ENCODE measurements at places on chromosomes 2 and 18.

GRCh38 chr2:136049011-136049742, 63.8 kb upstream of the DARS1 start:
- no peak for DNase-seq

DNA sequence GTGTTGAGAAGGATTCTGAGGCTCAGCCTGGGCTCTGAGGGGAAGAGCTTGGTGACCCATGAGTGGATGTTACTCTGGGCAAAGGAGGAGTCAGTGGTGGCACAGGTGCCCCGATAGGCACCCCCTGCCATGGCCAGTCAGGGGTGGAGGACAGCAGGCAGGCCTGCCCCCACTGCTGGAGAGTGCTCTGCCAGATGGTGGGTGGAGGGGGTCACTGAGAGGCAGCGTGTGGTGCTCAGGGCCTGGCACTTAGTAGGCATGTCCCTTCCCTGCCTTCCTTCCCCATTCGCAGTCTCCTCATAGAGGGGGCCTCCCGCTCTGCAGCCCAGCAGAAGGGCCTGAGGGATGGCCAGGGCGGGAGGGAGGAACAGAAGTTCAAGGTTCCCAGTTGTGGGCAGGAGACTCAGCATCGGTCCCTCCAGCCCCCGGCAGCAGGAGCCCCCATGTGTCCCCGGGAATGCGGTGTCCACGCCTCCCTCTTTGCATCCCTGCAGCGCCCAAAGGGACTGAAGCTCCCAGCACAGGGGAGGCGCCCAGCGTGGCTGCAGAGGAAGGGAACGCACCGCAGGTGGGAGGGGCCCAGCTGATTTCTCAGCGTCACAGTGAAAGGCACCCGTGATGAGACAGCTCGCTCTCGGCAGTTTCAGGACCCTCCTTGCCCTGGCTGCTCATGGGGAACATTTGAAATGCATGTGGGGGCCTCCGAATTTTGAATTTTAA, 5.7 kb upstream of the SNED1 start:
- no peak for DNase-seq

DNA sequence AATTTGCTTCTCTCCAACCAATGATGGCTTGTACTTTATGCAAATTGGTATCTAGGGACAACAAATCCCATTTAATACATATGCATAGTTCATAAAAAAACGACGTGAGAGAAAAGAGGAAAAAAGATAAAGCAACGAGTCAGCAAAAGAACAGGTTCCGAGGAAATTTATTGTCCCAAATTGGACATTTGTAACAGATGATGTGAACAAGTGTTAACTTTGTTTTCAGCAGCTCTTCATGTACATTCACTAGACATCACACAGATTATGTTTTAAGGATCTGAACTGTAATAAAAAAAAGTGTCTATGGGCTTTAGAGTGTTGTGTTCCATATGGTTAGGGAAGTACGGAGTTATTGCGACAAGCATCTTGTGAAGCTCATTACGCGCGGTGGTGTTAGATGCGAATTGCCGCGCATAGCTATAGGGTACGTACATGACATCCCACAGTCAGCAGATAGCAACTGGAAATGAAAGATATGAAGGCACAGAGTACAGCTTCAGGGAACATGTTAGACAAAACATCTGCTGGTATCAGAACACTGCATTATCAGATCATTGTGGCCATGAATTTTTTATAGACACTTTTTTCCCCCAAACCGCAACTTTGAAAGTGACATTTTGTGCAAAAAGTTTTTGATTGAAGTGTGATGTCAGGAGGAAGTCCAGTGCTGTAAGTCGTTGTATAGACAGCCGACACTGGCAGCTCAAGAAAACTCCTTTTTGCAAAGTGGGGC, 1073.1 kb upstream of the FANCL start:
- DNase-seq, result no peak

DNA sequence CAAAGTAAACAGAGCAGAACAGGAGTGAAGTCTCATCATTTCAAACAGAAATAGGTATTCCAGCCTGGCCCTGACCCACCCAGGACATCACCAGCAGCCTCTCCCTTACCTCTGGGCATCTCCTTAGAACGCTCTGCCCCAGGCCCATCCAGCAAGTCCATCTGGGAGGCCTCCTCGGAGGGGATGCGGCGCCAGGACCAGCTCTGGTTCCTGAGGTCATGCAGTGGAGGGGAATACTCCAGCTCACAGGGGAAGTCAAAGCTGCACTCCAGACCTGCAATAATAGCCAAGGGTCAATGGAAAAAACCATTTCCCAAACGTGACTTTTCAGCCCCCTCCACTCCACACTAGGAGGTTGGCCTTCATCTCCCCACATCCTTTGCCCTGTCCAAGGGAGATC, 226.6 kb downstream of the ALK start:
- DNase-seq, result no peak

DNA sequence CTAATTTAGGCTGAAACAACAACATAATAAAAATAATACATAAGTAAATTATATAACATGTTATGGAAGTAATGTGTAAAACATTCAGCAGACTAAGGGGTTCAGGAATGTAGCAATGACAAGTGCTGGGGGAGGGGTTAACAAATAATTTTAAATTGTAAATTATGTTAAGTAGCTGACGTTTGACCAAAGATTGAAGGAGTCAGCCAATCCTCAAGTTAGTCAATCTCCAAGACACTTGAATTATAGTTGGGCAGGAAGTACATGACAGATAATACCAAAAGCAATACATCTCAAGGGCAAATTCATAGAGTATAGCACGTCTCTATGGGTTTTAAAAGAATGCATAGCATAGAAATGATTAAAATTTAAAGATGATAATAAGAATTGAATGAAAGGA, 89.1 kb downstream of the KCNH7 start:
- no peak for DNase-seq

GRCh38 chr18:417495-417894, 83.0 kb downstream of the COLEC12 start:
- DNase-seq, result no peak

Data from T-helper 22 cell (primary cell).